ENCODE measurements at places on chromosomes 7 and 10. TPM values are rescaled to one million over a fixed set of nuclear protein-coding genes. Genes with fewer than 3 reads are reported as not detected.

Gene HERPUD2
- 9.9 TPM for polyA plus RNA-seq

DNA sequence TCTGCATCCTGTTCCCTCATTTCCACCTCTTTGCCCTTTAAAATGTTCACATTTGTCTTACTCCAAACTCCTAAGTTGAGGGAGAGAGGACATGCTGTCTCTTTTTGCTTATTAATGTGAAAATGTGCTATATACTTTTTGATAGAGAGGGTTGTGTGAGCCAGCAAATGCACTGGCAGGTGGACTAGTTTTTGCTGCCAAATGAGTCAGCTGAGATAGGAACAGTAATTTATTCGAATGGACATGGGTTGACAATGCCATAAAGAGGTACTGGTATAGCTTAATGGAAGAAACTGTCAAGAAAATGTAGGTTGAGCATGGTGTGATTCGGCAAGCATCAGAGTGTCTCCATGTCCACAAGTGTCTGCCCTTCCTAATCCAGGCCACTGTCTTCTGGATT lies 9.2 kb upstream of the TRUB1 start:
- no peaks in the 10 kb centered on the region for H3K36me3 ChIP-seq
- H3K27me3 ChIP-seq, result no peaks in the 10 kb centered on the region
- no peak overlapping the region for H3K27ac ChIP-seq
- H3K4me3 ChIP-seq, result no peak overlapping the region
- DNase-seq, result no peak
- no peaks in the 10 kb centered on the region for H3K4me1 ChIP-seq

GRCh38 chr7:41570766-41571165 lies 132.1 kb downstream of the INHBA start:
- H3K4me3 ChIP-seq, result no peak overlapping the region
- no peak for DNase-seq
- H3K36me3 ChIP-seq, result no peaks in the 10 kb centered on the region
- H3K4me1 ChIP-seq, result no peaks in the 10 kb centered on the region
- H3K27me3 ChIP-seq, result no peaks in the 10 kb centered on the region

- H3K36me3 ChIP-seq, result no peaks in the 10 kb centered on the region
- H3K27ac ChIP-seq, result no peak overlapping the region
- peaks cover 12% of the 10 kb centered on the region for H3K27me3 ChIP-seq
- no peak for DNase-seq
Observed at GRCh38 chr10:18144928-18145327, 4.7 kb downstream of the CACNB2 start.

- H3K4me3 ChIP-seq, result no peak overlapping the region
- DNase-seq, result peak; percentile 75
- H3K36me3 ChIP-seq, result no peaks in the 10 kb centered on the region
- no peaks in the 10 kb centered on the region for H3K27me3 ChIP-seq
Observed at GRCh38 chr10:110556969-110557601, 10.4 kb upstream of the SMC3 start.

Gene PAXIP1
- 3.5 TPM for polyA plus RNA-seq

Gene CFAP70
- polyA plus RNA-seq, result 2.5 TPM

GRCh38 chr10:82091413-82091812 lies 216.4 kb downstream of the NRG3 start:
- no peaks in the 10 kb centered on the region for H3K27me3 ChIP-seq
- no peaks in the 10 kb centered on the region for H3K36me3 ChIP-seq
- no peak for DNase-seq

Gene PILRA
- polyA plus RNA-seq, result 3.1 TPM

DNA sequence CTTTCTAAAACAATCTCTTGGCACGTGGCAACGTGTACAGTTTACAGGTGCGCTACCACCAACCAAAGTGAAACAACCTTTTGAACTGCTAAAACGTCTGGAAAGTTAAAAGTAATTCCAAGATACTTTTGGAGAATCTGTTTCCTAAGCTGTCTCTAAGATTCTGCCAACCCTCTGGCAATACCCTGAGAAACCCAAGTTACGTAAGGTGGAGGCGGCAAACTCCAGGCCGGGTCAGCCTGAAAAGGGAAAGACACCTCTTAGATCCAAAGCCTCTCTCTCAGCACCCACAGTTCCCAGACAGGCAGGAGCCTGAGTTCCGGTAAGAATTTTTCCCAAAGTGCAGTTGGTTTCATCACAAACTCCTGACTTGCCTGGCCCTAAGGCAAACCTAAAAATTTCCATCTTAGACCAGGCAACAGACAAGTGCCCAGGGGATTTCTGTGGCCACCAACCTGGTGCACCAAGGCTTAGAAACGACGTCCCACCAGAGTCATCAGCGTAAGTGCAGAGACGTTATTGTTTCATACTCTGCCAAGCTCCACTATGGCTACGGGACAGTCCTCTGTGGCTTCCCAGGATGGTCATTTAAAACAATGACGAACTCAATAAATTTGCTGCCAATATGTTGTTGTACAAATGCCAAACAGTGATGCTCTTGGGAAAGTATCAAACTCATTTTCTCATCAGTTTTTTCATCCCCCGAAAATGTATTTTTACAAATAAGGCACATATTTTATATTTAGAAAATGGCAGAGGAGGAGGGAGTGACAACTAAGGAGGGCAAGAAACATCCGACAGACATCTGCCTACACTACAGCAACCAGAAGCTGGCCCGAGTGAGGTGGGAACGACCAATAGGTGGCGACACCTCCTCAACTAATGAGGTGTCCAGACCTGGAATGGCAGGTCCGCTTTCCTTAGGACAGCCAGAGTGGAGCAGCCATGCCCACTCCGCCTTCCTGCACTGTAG lies 205.8 kb upstream of the FRMD4A start:
- DNase-seq, result peak; percentile 84
- no peaks in the 10 kb centered on the region for H3K27me3 ChIP-seq
- H3K4me3 ChIP-seq, result no peak overlapping the region
- peaks cover 62% of the 10 kb centered on the region for H3K36me3 ChIP-seq

DNA sequence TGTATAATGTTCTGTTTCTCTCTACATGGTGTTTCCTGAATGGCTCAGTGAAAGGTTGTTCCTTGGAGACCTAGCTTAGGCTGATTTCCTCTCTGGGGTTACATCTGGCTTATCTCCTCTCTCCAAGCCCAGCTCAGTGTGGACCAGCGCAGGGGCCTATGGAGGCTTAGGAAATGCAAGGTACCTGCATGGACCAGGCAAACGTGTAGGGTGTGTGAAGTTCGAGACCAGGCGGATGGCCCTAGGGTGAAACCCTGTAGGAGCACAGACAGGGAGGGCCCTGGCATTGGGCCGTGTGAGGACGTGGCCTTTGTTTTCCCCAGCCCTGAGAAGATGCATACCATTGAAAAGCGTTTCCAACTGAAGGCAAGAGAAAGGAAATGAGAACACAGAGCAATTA lies 59.0 kb downstream of the DOCK1 start:
- H3K36me3 ChIP-seq, result no peaks in the 10 kb centered on the region
- H3K4me1 ChIP-seq, result no peaks in the 10 kb centered on the region
- no peak overlapping the region for H3K4me3 ChIP-seq
- no peak for DNase-seq
- H3K27me3 ChIP-seq, result no peaks in the 10 kb centered on the region
- H3K27ac ChIP-seq, result no peak overlapping the region

GRCh38 chr7:37348982-37349381 lies 99.7 kb downstream of the ELMO1 start:
- H3K27me3 ChIP-seq, result no peaks in the 10 kb centered on the region
- no peaks in the 10 kb centered on the region for H3K36me3 ChIP-seq
- no peak for DNase-seq

- H3K4me1 ChIP-seq, result no peaks in the 10 kb centered on the region
- H3K36me3 ChIP-seq, result peaks cover 25% of the 10 kb centered on the region
- DNase-seq, result no peak
- no peak overlapping the region for H3K27ac ChIP-seq
Observed at GRCh38 chr10:122422266-122422989, 32.0 kb upstream of the ARMS2 start.

GRCh38 chr10:87702260-87702972 lies 42.7 kb downstream of the PAPSS2 start:
- H3K36me3 ChIP-seq, result no peaks in the 10 kb centered on the region
- DNase-seq, result no peak
- H3K4me3 ChIP-seq, result no peak overlapping the region
- H3K27ac ChIP-seq, result no peak overlapping the region
- no peaks in the 10 kb centered on the region for H3K4me1 ChIP-seq

Gene CPA4
- 0.12 TPM for polyA plus RNA-seq

- DNase-seq, result no peak
- H3K4me1 ChIP-seq, result no peaks in the 10 kb centered on the region
- H3K27ac ChIP-seq, result no peak overlapping the region
Observed at GRCh38 chr7:151212626-151213025, 2.3 kb upstream of the H2BK1 start.

Gene ANKRD1
- 1.7 TPM for polyA plus RNA-seq

DNA sequence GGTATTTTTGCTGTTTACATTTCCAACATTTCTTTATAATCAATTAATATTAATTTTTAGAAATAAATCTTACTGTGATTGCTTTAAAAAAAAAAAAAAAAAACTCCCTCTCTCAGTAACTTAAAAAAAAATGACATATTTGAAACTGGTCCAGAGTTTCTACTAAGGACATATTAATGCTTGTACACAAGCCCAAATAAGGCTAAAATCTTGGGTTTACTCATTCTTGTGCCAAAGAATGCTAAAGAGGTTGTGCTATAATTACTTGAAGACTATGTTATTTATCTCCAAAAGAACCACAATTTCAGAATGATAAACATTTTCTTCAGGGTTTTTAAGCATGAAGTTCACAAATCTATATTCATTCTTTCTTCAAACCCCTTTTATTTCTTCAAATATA lies 39.4 kb upstream of the PHF14 start:
- peaks cover 7% of the 10 kb centered on the region for H3K4me1 ChIP-seq
- DNase-seq, result no peak
- peak overlapping the region; percentile 67 for H3K27ac ChIP-seq
- H3K27me3 ChIP-seq, result no peaks in the 10 kb centered on the region
- no peak overlapping the region for H3K4me3 ChIP-seq

Gene TDRD1
- 0.05 TPM for polyA plus RNA-seq

GRCh38 chr10:121351540-121351939 lies 246.7 kb downstream of the FGFR2 start:
- no peak for DNase-seq
- H3K4me3 ChIP-seq, result no peak overlapping the region
- no peaks in the 10 kb centered on the region for H3K36me3 ChIP-seq
- no peaks in the 10 kb centered on the region for H3K27me3 ChIP-seq
- peaks cover 13% of the 10 kb centered on the region for H3K4me1 ChIP-seq

Gene CRCP
- polyA plus RNA-seq, result 25.7 TPM

Gene HECW1
- polyA plus RNA-seq, result 1.6 TPM

DNA sequence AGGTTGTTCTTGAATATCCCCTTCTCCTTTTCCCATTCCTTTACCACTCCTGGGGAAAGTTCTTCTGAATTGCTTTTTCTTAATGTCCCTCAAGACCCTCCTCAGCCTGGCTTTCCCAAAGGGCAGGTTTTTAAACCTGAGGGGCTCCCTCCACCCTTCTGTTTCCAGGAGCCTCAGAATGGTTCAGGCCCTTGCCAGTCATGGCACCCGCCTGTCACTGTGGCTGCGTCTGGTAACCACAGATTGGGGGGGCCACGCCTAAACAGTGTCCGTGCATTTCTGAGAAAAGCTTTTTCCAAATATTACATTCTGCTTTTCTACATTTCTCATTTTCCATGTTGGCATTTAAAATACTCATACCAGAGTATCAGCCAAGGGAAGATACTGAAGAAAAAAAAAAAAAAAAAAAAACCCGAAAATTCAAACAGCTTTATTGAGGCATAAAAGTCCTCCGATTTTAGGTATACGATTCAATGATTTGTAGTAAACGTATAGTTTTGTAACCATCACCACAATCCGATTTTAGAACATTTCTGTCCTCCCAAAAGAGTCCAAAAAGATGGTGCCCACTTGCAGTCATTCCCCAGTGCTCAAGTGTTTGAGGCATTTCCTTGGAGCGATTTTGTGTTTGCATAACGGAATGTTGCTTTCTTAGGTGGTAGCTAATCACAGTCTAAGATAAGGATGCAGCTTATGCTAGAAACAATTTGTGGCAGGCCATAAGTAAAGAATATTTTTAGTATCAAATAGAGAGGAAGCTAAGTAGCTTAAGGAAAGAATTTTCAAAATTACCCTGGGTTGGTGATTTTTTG lies 22.1 kb downstream of the HKDC1 start:
- H3K36me3 ChIP-seq, result no peaks in the 10 kb centered on the region
- H3K27me3 ChIP-seq, result no peaks in the 10 kb centered on the region
- DNase-seq, result no peak
- H3K27ac ChIP-seq, result no peak overlapping the region
- no peak overlapping the region for H3K4me3 ChIP-seq

DNA sequence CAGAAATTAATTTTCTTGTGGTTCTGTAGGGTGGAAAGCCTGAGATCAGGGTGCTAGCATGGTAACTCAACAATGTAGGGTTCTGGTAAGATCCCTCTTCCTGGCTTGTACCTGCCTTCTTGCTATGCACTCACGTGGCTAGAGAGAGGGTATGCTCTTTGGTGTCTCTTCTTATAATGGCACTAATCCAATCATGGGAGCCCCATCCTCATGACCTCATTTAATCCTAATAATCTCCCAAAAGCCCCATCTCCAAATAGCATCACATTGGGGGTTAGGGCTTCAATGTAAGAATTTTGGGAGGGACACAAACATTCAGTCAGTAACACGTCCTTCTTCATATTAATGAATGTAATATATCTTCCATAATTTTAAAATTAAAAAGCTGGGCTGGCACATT lies 39.6 kb upstream of the FAM133B start:
- H3K27me3 ChIP-seq, result no peaks in the 10 kb centered on the region
- no peak for DNase-seq
- no peak overlapping the region for H3K27ac ChIP-seq
- no peak overlapping the region for H3K4me3 ChIP-seq
- peaks cover 3% of the 10 kb centered on the region for H3K36me3 ChIP-seq

DNA sequence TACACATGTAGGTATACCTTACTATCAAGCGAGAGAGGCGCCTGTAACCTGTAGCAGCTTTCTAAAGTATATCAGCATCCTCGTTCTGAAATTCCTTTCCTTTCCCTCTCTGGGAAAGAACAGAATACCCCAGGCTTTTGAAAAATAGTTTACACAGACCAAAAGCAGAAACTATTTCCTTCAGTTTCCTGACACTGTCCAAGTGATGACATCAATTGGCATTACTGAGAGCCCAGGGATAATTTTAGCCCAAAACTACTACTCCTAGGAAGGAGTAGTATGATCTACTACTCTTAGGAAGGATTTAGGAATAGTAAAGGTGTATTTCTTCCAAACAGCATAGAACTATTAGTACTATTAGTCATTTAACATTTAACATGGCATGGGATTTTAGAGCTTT lies 6.0 kb downstream of the GNG11 start:
- peak overlapping the region; percentile 47 for H3K27ac ChIP-seq
- H3K4me3 ChIP-seq, result no peak overlapping the region
- no peak for DNase-seq
- no peaks in the 10 kb centered on the region for H3K36me3 ChIP-seq
- H3K27me3 ChIP-seq, result no peaks in the 10 kb centered on the region

GRCh38 chr10:17178006-17178405 lies 23.5 kb downstream of the TRDMT1 start:
- no peaks in the 10 kb centered on the region for H3K27me3 ChIP-seq
- H3K4me1 ChIP-seq, result peaks cover 7% of the 10 kb centered on the region
- H3K4me3 ChIP-seq, result no peak overlapping the region
- H3K36me3 ChIP-seq, result no peaks in the 10 kb centered on the region

DNA sequence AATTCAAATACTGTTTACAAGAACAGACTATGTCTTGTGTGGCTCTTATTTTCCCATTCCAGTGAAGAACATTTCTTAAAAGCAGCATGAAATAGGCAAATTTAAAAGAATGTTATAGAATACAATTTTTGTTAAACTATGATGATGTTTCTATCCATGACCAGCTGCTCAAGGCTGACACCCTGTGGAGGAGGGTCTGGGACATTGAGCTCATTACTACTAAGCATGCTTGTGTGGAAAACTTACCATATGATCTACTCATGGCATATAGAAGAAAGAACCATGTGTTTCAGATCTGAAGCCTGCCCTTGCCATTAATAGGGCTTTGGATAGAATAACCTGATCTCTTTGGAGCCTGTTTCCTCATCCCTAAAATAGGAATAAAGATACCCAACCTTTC lies 125.0 kb downstream of the FOXP2 start:
- no peak for DNase-seq
- H3K36me3 ChIP-seq, result no peaks in the 10 kb centered on the region
- no peaks in the 10 kb centered on the region for H3K4me1 ChIP-seq
- H3K4me3 ChIP-seq, result no peak overlapping the region
- H3K27me3 ChIP-seq, result no peaks in the 10 kb centered on the region
